ENCODE measurements at places on chromosomes 11 and 22.

- no peak for DNase-seq
Observed at GRCh38 chr22:25829808-25830777, 88.1 kb downstream of the MYO18B start.

DNA sequence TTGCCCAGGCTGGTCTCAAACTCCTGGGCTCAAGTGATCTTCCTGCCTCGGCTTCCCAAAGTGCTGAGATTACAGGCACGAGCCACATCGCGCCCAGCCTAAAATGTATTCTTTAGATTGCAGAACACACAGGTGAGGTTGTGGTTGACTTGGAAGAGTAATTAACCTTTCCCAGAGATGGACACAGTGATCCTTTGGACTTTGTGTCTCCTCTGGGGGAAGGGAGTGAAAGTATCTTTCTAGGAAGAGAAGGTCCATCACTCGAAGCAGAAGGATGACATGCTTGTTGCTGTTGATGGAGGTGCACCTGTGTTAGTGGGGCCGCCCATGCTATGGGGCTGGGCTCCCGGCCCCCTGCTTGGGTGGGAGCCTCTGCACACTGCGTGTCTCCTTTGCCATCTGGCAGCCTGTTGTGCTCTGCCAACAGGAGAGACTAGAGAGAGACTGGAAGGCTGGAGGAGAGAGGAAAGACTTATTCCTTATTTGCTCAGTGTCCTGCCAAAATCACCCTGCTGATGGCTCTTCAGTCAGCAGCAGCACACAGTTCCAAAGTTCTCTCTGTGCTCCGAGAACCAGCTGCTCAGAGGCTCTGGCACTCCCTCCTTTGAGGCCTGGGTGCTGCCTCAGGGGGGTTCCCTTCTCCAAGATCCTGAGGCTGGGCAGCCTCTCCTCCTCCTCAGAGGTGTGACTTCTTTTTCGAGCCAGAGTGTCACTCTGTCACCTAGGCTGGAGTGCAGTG lies 33.1 kb upstream of the CYB5R3 start:
- DNase-seq: no peak

- DNase-seq: no peak
Observed at GRCh38 chr11:125429807-125430678, 66.0 kb downstream of the FEZ1 start.

DNA sequence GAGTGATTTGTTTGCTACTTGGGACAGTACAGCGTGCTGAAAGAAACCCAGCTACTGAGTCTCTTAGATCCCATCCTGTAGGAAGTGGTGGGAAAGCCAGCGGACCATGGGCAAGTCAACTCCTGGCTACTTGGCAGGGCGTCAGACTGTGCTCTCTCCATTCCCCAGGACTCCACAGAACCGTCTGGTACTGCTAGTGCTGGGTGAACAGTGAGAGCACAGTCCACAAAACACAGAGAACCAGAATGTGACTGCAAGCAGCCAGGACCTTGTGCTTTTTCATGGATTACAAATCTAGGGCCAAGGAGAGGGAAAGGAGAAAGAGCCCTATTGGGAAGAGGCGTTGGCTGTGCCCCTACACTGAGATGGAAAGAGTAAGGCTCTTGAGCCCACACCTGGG lies 10.2 kb downstream of the BID start:
- no peak for DNase-seq

- DNase-seq: no peak
Observed at GRCh38 chr11:114188851-114189570, 107.2 kb upstream of the NNMT start.

GRCh38 chr11:128687321-128687720 lies 6.6 kb upstream of the FLI1 start:
- no peak for DNase-seq

GRCh38 chr11:67437082-67437808 lies at the start of gene PTPRCAP:
TSS of gene PTPRCAP (minus strand) at chr11:67437682. CDS start at chr11:67437619, 63 bp downstream.
- DNase-seq: no peak

DNA sequence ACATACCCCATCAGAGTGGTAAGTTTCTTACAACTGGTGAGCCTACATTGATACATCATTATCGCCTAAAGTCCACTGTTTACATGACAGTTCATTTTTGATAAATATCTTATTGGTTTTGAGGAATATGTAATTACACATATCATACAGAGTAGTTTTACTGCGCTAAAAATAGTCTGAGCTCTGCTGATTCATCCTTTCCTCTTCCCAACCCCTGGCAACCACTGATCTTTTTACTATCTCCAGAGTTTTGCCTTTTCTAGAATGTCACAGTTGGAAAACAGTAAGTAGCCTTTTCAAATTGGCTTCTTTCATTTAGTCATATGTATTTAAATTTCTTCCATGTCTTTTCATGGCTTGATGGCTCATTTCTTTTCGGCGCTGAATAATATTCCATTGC lies 112.8 kb downstream of the LARGE1 start:
- no peak for DNase-seq

DNA sequence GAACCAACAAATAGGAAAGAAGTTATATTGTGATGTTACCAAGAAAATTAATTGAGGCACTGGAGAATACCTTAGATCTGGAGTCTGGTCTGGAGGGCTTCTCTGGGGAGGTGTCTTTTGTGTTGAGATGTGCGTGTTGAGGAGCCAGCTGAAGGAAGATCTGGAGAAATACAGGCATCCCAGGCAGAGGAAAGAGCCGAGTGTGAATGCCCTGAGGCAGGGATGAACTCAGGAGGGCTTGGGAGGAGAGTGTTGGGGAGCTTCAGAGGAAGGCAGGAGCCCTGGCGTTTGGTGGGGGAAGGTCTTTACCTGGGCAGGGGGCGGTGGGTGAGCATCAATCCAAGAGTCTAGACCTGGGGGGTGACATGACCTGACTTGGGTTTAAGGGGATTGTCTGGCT lies 13.1 kb downstream of the SYNGR1 start:
- no peak for DNase-seq

DNA sequence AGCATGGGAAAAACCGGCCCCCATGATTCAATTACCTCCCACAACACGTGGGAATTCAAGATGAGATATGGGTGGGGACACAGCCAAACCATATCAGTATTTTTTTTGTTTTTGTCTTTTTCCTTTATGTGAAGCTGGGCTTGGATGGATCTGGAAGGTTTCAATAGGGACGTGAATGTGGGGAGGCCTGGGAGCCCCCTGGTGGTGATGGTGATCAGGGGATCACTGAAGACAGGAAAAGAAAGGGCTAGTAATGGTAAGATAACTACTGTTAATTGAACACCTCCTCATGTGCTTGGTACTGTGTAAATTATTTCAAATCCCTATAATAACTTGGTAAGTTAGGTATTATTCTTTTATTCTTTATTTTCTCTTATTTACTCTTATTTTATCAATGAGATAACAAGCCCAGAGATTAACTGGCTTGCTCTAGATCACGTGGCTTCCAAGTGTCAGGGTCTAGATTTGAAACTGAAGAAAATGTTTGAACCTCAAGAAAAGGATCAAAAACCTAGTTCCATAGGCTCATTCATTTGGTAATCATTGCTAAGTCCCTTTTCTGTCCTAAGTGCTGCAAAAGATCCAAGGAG lies 364.2 kb downstream of the TENM4 start:
- DNase-seq: no peak

DNA sequence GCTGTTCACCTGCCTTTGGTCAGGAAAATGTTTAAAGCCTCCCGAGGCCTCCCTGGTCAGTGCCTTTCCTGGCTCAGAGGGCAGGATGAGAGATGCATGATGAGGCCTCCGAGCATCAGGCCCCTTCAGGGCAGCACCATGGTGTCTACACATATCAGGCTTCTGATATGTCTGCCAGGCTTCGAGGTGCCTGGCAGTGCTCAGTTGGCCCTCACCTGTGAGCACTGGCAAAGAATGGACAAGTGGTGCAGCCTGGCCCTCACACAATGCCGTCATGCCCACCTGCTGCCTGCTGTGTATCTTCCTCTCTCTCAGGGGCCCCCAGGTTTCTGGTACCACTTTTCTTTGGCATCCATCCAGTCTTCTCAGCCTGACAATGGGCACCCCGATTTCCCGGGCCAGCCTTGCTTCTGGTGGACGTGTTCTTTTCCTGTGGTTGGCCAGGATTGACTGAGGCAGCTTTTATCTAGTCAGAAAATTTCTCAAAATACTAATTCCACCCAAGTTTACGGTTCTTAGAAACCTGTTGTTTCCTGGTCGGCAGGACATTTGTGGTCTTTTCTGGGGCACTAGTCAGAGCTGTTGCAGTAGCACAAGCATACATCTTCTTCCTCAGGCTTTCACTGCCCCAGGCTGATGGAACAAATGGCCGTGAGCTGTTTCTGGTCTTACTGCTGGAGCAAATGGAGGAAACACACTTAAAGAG lies 76.8 kb upstream of the SUSD2 start:
- no peak for DNase-seq

DNA sequence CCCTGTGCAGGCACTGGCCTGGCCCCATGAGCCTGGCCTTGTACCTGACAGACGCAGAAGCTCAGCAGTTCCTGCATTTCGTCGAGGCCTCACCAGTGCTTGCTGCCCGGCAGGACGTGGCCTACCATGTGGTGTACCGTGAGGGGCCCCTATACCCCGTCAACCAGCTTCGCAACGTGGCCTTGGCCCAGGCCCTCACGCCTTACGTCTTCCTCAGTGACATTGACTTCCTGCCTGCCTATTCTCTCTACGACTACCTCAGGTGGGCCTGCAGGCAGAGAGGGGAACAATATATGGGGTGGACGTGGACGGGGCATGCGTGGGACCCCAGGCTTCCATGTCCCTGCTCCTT lies 4.9 kb downstream of the LARGE2 start:
- no peak for DNase-seq

DNA sequence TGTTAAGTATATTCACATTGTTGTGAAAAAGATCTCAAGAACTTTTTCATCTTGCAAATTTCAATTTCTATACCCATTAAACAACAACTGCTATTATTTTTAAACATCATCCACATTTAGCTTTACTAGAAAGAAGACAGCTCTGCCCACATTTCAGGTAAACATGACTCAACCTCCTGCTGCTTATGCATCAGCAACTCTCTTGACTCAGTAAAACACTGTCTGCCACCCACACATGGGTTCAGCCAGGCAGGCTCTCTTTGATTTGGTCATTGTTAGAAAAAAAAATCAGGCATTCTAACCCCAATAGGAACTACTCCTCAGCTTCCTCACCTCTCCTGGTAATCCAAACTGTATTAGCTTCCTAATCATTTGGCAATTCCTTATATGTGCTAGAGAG lies 5.1 kb upstream of the ENDOD1 start:
- DNase-seq: peak; percentile 70

GRCh38 chr11:65616575-65617001 lies 1.0 kb downstream of the PCNX3 start:
- no peak for DNase-seq

DNA sequence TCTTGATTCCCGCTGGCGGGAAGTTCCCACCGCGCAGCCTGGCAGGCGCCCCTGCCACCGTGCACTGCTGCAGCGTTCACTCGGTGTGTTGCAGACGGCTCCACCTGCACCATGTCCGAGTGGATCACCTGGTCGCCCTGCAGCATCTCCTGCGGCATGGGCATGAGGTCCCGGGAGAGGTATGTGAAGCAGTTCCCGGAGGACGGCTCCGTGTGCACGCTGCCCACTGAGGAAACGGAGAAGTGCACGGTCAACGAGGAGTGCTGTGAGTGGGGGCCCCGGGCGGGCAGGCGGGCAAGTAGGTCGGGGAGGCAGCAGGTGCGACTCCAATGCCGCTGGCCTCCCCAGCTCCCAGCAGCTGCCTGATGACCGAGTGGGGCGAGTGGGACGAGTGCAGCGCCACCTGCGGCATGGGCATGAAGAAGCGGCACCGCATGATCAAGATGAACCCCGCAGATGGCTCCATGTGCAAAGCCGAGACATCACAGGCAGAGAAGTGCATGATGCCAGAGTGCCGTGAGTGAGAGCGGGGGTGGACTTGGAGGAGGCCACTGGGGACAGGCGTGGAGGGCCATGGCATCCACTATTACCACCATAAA lies 99.7 kb downstream of the RRAS2 start:
- DNase-seq: no peak

- no peak for DNase-seq
Observed at GRCh38 chr11:73142128-73142377, at the start of gene FCHSD2. TSS of gene FCHSD2 (minus strand) at chr11:73142318. CDS start at chr11:73141877, 441 bp downstream.

- peak; percentile 79 for DNase-seq
Observed at GRCh38 chr11:35138943-35139721, at the start of gene CD44. TSS of gene CD44 (plus strand) at chr11:35139171. CDS start at chr11:35139304, 133 bp downstream.

DNA sequence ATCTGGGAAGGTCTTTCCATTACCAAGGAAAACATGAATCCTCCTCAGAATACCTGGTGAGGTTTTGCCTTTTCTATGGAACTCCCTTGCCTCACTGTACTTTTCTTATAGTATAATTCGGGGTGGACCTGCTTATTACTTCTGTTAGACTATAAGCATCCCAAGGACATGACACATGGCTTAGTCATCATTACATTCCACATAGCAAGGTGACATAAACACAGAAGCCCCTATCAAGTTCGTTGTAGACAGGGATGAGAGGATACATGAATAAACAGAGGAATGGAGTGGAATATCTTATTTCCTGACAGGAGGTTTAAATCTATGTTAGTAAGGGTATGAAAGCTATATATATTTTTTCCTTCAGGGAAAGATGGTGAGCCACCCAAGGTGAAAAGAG lies 532.2 kb upstream of the CCDC90B start:
- no peak for DNase-seq

DNA sequence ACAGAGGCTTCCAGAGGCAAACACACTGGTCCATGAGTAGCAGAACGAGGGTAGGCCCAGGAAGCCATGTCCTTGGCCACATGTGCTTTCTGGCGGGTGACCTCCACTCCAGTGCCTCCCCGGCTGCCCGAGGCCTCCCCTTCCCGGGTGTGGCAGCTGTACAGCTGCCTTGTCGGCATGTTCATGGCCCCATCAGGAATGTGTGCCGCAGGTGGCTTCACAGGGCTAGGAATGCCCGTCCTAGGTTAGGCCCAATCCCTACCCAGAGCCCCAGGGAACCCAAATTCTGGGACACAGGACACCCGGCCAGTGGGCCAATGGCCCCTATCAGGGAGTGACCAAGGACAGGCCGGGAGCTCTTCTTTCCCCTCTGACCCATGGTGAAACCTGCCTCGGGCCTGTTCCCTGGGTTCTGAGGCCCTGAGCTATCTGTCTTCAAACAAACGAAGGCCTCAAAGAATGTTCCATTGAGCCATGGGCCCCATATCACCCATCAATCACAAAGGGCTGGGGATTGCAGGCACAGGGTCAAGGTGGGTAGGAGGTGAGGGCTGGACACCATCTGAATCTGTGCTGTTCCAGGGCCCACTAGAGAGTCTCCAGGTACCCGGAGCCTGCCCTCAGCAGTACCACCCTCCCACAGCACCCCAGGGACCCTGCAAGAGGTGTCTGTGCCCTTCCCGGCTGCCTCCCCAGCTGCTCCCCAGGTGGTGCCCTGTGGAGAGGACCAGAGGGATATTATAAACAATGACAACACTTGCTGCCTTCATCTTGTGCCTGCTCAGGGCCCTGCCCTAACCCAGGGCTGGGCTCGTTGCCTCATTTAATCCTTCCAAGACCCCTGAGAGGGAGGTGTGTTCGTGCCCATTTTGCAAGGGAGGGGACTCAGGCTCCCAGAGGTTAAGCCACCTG lies 4.0 kb upstream of the CDKN1C start:
- DNase-seq: no peak

GRCh38 chr22:24319451-24319850 lies 48.8 kb downstream of the SPECC1L start:
- DNase-seq: no peak

- DNase-seq: no peak
Observed at GRCh38 chr11:386483-386882, 7.5 kb upstream of the PKP3 start.

GRCh38 chr11:15707971-15708370 lies 593.2 kb downstream of the INSC start:
- DNase-seq: no peak

GRCh38 chr11:109377039-109377742 lies 44.8 kb upstream of the C11orf87 start:
- no peak for DNase-seq

GRCh38 chr11:69545976-69546617 lies 64.6 kb downstream of the LINC01488 start:
- no peak for DNase-seq

- DNase-seq: no peak
Observed at GRCh38 chr11:122711831-122712381, 56.4 kb downstream of the UBASH3B start.
